ENCODE measurements at places on chromosomes 5 and 9.

- no peak for DNase-seq
These were observed 97.8 kb upstream of the HAND1 start for GRCh38 chr5:154575546-154576428.

DNA sequence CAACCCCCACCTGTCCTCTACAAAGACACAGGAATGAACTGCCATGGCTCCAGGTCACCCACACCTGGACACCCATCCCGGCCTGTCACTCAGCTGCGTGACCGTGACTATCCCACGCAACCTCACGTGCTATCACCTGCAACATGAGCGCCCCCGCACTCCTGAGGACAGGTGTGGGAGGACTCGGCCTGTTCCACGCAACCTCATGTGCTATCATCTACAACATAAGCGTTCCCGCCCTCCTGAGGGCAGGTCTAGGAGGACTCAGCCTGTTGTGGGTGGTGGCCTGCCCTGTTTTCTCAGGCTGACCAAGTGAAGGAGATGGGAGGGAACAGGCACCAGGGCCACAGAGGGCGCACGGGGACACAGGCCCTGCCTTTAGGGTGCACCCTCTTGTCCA, 4.1 kb downstream of the QSOX2 start:
- no peak for DNase-seq

DNA sequence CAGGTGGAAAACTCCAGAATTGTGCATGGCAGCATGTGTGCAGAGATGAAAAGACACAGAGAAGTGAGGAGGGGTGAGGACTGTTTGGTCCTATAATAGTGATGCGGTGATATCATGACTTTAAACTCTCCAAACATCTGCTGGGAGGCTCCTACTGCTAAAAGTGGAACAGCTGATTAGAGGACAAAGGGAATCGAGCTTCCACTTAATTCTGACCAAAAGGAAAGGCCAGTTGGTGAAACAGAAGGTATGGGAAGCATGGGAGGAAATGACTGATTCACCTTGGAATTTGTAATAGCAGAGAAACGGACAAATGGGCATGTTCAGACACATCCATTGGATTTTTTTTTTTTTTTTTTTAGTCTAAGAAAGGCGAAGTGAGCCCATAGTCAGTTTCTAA, 67.5 kb upstream of the MAMDC2 start:
- no peak for DNase-seq

- DNase-seq: no peak
These were observed 357.8 kb downstream of the NFIB start for GRCh38 chr9:13956107-13956506.

DNA sequence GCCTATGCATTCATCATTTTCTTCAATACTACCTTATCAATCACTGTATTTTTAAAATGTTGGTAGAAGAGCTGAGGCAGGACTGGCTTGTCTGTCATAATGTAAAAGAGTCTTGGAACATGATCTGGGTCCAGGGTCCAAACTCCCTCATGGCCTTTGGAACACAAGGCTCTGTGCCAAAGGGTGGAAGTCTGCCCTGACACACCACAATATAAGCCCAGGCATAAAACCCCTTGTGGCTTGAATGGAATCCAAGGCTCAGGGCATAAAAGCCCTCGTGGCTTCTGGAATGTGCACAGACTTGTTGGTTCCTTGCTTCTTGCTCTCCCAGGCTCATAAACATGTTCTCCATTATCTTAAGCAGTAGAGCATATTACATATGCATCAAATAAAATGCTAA, 48.0 kb downstream of the GABRB2 start:
- no peak for DNase-seq

- DNase-seq: no peak
These were observed 36.0 kb downstream of the SCGB3A1 start for GRCh38 chr5:180555168-180555921.

DNA sequence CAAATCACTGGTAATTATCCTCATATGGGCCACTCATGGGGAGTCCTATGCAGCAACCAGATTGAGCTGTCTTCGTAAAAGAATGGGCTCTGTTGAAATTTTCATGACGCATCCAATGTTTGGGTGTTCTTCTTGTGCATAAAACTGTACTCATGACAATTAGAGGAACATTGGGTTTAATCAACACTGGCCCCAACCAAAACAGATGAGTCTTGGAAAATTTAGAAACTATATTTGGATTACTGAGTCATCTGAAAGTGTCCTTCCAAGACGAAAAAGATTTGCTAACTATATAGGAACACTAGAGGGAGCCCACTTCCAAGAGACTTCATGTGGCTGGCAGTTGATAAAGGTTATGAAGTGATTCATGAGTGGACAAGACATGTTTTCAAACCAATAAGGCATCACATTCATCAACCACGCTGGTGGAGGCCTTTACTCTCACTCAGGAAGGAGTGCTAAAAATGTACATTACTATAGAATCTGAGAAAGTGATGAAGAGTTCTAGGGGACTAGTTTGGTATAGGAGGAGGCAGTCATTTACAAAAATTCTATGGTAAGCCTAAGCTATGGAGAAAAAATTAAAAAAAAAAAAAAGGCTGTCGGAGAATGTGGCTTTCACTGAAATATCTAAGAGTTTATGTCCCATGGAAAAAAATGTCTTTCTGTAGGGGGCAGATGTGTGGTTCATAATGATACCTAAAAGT, 313.5 kb downstream of the PRDM9 start:
- no peak for DNase-seq

DNA sequence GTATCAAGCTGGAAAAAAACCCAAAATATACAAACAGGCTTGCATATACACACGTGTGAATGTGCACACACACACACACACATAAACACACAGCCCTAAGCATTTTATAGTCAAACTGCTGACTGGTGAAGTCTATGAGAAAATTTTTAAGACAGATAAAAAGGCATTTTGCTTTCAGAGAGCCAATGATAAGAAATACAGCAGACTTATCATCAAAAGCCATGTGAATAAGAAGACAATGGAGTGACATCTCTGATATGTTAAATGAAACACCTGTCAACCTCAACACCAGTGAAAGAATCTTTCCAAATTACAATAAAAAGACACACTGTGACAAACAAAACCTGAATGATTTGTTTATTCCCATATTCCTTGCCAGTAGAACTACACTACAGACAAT, 233.3 kb downstream of the CDH9 start:
- DNase-seq: no peak

DNA sequence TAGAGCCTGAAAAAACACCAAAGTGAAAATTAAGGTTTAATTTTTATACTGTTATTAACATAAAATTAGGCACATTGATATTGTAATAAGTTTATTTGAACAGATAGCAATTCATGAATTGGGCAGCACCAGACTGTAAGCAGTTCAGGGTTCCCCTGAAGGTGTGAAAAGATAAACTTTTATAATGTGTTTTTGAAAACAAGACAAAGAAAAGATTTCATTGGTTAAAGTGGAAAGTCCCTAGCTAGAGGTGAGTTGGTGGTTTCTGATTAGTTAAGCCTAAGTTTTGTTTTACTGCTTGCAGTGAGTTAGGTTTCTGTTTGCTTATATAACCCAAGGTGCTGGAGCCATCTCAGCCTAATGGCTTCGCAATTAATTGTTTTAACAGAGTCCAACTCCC, 96.5 kb upstream of the RPS23 start:
- no peak for DNase-seq

DNA sequence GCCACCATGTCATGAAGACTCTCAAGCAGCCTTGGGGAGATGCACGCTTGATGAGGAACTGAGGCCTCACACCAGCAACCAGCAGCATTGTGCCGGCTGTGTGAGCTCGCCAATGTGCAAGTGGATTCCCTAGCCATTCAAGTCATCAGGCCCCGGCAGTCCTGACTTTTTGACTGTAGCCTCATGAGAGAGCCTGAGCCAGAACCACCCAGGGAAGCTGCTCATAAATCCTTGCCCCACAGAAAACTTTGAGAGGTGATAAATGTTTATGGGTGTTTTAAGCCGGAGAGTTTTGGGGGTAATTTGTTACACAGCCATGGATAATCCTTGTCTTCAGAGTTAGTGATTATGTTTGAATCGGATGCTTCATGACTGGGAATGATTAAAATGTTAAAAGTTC, 44.7 kb downstream of the FAM240B start:
- no peak for DNase-seq

- no peak for DNase-seq
These were observed 1146.9 kb downstream of the EFNA5 start for GRCh38 chr5:106523852-106524251.
